ENCODE measurements at places on chromosomes 2 and 18. TPM values are rescaled to one million over a fixed set of nuclear protein-coding genes. Genes with fewer than 3 reads are reported as not detected.

GRCh38 chr2:47272031-47272864, 117.1 kb upstream of the STPG4 start:
- DNase-seq = peak; percentile 62

DNA sequence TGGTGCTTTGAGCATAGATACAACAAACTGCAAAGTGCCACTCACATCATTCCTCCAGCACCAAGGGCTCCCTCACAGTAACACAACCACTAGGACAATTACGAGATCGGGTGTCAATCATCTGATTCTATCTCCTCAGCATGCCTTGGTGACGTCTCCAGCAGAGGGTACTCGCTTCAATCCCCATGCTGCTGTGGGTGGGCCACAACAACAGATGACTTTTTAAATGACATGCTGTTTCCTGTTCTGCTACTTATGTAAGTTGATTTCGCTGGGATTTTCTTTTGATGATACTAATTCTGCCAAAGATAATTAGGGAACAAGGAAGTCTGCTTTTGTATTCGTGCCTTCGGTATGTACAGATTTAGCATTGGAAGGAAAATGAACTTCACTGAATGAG, 1113.0 kb downstream of the BCL11A start:
- DNase-seq = no peak

DNA sequence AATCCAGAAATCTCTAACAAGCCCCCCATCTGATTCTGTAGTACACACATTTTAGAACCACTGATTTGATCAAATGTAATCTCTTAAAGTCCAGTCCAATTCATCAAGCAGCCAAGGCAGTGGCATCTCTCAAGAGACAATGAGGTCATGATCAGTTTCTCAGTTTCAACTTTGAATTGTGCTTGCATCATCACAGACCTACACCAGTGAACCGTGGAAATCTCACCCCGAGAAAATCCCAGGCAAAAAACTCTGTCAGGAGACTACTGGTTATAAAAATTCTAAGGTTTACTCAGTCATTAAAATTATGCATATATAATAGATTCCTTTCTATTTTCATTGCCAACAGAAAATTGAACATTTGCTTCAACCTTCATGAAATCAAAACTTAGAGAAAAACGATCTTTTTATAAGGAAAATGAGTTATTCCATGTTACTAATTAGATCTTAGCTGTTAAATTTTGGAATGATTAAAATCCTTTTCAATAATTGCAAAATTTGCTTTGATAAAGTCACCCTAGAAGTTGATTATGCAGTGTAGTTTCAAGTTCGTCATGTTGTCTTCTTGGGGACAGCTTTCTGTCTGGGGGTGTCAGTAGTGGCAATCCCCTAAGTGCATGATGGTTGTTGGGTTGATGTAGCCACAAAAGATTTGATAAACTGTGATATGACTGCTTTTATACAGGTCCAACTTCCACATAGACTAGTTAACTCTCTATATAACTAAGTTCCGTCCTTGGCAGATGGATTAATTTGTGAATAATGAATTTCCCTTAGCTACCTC, 235.0 kb downstream of the CAMKMT start:
- DNase-seq = no peak

GRCh38 chr18:78627551-78628346, 351.9 kb upstream of the SALL3 start:
- no peak for DNase-seq

DNA sequence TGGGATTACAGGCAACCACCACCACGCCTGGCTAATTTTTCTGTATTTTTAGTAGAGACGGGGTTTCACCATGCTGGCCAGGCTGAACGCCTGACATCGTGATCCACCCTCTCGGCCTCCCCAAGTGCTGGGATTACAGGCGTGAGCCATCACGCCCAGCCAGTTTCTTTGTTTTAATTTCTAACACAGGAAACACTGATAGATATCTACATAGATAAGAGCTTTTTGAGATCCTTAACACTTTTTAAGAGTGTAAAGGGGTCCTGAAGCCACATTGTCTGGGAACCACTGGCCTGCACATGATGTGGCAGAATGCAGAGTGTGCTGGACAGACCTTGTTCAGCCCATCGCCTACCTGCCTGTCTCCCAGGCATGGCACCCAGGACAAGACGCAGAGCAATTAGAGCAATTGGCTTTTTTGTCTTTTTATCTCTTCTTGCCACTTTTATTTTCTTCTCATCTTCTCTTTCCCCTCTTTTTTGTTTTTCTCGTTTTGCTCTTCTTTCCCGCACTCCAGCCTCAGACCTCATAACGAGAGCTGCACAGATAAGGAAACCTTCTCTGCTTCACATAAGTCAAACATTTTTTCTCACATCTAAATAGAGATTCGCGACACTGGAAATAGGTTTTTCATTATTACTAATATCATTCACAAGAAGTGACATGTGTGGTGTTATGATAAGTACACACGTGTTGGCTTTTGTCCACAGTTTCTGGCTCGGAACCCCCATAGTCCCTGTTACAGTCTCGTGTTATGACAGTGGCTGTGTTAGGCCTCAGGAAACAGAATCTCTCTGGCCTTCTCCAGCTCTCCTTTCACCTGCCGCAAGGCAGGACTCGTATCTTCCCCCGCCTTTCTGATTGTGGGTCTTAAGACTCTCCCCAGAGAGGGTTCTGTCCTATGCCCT, 25.2 kb upstream of the GPR55 start:
- no peak for DNase-seq

GRCh38 chr2:45964223-45964841, 312.9 kb downstream of the PRKCE start:
- DNase-seq = no peak

DNA sequence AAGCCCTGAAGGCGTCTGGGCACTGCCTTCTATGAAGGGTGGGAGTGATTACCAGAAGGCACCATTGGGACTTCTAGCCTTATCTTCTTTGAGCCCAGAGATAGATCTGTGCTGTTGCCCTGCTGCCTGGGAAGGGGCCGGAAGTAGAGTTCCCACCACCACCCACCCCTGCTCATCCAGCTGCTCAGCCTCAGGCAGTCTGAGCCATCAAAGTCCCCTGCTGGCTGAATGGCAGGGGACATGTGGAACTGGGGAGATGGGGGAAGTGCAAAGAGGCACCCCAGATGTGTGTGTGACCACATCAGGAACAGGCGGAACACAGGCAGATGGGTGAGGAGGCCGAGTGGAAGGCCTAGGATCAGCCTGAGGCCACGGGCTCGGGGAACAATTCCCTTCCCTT, 3.3 kb upstream of the WNT10A start:
- DNase-seq = no peak

The DOK6 gene
- total RNA-seq = not detected

The EFHD1 gene
- 1.1 TPM for total RNA-seq

The MYO1B gene
- 31.5 TPM for total RNA-seq

The REG3A gene
- not detected for total RNA-seq

Data from activated naive CD8-positive, alpha-beta T cell treated with anti-CD3 and anti-CD28 coated beads for 36 hours (primary cell).